ENCODE measurements at places on chromosomes 12 and 14.

- no peak for DNase-seq
Observed at GRCh38 chr12:29733060-29733459, 50.7 kb downstream of the TMTC1 start.

DNA sequence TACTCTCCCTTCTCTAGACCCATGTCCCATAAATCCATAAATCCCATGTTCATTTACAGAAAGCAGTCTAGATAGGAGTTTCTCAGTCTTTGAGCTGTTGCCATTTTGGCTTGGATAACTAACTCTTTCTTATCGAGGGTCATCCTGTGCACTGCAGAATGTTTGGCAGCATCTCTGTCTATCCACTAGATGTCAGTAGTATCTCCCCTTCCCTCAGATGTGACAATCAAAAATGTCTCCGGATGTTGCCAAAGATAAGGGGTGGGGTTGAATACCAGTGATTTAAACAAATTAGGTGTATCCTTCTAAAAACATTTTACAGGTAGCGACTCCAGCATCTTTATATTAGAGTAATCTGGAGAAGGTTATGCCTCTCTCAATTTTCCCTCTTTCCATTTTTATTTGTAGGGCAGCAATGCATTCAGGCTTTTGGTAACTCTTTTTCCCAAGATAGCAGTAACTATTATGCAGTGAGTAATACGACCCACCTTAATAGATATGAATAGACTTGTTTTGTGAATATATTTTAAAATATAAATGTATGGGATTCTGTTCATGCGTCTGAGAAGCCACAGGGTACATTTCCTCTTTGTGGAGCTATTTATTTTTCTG, 100.7 kb downstream of the LRRK2 start:
- DNase-seq, result peak; percentile 52

- no peak for DNase-seq
Observed at GRCh38 chr14:68968721-68969120, 10.4 kb downstream of the ACTN1 start.

DNA sequence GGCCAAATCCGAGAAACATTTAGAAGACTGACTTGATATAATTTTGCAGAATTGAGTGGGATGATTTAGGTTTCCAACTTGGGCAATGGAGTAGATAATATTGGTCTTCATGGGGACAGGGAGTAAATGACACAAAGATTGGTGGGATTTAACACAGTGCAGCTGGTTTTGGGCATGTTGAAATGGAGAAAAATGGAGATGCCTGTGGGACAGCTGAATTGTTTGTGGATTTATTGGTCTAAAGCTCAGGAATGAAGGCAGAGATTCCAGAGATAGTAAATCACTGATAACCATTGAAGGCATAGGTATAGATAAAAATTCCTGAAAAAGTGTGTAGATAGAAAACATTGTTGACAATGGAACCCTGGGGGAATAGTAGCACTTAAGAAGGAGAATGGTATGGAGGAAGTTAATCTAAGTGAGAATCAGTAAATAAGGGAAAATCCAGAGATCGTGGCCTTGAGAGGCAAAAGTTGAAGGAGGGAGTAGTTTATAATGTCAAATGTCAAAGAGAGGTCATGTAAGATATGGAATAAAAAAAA, 120.9 kb upstream of the ATP2B1 start:
- no peak for DNase-seq

- no peak for DNase-seq
Observed at GRCh38 chr14:99579903-99580571, 24.0 kb downstream of the CCDC85C start.

- no peak for DNase-seq
Observed at GRCh38 chr12:123078120-123078465, 72.8 kb downstream of the PITPNM2 start.

DNA sequence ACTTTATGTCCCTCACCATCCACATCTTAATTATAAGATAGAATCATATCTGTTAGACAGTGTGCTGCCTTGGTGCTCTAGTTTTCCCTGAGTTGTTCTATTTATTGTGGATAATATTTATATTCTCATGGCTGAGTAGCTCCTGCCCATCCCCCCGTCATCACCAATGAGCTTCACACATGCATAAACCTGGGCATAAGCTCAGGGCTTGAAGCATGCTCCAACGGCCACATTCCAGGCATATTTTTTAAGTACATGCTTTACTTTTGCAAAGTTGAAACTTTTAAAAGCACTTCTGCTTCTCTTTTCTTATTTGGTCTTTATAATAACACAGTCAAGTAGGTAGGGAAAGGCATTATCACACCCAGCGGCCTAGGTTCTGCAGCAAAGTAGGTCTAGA, 3.4 kb upstream of the FBXO34 start:
- no peak for DNase-seq

DNA sequence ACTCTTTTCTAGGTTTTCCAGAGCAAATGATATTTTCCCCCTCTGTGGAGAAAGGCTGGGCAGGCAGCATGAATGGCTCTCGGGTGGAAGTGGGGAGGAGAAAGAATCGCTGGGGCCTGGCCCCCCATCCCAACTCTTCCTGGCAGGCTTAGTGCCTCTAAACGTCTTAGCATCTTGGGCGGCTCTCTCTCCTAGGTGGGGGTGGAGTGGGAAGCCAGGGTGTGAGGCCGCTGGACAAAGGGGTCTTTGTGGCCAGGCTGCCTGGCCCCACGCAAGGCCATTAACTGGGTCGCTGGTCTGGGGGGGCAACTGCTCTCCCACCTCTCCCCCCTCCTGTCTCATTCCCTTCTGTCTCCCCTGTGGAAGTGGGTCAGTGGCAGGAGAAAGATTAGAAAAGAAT, 4.7 kb downstream of the LRP1-AS start:
- DNase-seq, result no peak

DNA sequence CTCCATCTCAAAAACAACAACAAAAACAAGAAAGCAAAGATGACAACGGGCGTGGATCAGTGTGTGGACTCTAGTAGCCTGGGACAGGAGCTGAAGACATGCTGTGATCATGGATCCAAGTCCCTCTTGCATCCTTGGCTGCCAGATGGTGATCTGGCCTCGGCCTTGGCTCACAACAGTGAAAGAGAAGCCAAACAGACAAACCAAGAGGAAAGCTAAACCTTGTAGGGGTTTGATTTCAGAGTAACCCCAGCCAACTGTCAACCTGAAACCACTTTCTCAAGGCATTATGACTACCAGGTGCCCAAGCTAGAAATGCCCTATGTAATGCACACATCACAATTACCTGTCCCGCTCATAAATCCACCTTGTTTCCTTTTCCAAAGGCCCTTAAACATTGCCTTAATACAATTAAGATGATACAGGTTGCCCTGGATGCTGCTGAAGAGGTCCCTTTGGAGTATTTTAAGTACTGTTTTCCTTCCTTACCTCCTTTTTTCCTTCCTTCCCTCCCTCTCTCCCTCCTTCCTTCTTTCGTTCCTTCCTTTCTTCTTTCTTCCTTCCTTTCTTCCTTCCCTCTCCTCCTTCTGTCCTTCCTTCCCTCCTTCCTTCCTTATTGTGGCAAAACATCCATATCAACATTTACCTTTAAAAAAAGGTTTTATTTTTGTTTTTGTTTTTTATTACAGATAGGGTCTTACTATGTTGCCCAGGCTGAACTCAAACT, 41.4 kb upstream of the NINJ2 start:
- DNase-seq, result no peak

DNA sequence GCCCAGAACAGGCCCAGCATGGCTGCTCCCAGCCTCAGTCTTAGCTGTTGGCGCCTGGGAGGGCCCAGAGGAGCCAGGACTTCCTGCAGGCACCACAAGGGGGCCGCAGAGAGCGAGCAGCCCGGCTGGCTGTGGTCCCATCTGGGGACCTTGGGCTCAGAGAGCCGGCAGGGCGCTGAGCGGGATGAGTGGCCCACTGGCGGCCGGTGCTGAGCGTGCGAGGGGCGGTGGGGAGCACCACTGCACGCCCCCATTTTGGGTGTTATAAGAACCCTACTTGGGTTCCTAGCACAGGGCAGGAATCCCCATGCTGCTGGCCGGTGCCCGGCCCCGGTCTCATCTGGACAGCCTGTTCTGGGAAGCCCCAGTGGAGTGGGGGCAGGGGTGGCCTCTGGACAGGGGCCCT, 25.9 kb upstream of the CRIP2 start:
- DNase-seq, result no peak

- DNase-seq, result no peak
Observed at GRCh38 chr12:3247629-3248161, 170.5 kb downstream of the TSPAN9 start.

DNA sequence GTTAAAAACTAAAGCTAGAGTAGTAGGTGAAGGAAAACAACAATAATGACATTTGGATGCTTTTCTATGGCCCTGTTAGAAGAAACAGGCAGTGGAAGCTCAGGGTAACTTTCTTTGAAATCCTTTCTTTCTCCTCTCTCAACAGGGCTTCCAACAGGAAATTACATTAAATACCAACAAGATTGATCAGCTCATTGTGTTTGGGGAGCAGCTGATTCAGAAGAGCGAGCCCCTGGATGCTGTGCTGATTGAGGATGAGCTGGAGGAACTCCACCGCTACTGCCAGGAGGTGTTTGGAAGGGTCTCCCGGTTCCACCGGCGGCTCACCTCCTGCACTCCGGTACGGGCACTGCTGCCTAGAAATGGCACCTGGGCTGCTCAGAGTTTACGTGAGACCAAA, 81.5 kb downstream of the ESR2 start:
- no peak for DNase-seq

DNA sequence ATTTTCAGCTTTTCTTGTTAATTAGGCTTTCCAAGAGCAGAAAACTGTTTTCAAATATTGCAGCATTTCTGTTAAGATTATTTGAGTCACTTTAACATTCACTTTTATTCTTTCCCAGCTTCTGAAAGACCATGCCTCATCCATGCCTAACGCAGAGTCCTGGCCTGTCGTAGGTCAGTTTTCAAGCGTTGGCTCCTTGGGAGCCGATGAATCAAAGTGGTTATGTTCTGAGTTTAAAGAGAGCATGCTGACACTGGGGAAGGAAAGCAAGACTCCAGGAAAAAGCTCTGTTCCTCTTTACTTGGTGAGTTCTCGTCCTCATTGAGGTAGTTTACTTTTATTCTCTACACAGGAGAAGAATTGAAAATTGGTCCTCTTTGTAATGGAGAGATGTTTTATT, 33.1 kb downstream of the TDP1 start:
- no peak for DNase-seq

- no peak for DNase-seq
Observed at GRCh38 chr12:5197131-5197530, 153.5 kb downstream of the KCNA5 start.
